Activated T-helper 1 cell treated with anti-CD3 and anti-CD28 coated beads, Interleukin-2, amount 50 U/mL, for 16 hours (primary cell): ENCODE measurements at places on chromosomes 1 and 21.

DNA sequence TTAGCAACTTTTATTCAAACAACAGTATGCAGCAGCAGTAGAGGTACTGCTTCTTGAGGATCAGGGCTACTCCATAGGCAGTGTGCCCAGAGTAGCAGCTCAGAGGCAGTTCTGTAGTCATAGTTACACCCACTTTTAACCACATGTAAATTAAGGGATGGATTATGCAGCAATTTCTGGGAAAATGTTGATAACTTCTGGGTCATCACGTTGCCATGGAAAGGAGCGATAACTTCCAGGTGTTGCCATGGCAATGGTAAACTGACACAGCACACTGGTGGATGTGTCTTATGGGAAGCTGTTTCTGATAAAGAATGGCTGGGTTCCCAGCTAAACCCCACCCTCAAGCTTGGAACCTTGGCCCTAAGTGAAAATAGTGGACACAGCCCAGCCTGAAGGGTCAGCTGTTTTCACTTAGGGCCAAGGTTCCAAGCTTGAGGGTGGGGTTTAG lies 29.0 kb upstream of the PLA2G2A start:
- no peak for DNase-seq

GRCh38 chr1:169538998-169539871 lies 47.0 kb downstream of the F5 start:
- DNase-seq, result no peak

- DNase-seq, result no peak
Measured at GRCh38 chr1:44655609-44656008, 18.7 kb downstream of the TMEM53 start.

- peak; percentile 22 for DNase-seq
Measured at GRCh38 chr1:223712850-223713474, 623 bp downstream of the CAPN2 start.

DNA sequence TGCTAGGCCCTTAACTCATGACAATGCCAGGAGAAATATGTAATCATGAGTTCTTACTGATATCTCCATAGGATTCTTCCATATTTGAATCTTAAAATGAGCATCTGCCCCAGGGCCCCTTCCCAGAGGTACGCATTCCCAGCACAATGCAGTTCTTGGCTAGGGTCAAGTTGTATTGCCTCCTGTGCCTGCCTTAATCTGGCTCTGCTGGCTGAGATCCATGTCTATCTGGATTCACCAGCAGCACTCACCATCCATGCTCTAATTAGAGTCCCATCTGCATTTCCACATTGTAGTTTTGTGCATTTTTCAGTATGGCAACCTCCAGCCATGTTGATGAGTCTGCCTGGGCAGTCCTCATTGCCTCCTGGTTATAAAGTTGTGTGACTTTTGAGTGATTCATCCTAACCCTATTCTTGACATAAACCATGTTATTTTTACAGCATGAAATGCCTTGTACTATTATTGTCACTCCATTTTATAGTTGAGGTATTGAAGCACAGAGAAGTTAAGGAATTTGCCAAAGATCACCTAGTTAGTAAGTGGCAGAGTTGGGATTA lies 55.9 kb downstream of the CAMSAP2 start:
- DNase-seq, result no peak

GRCh38 chr1:228337711-228338520 lies 68.7 kb downstream of the TRIM11 start:
- peak; percentile 2 for DNase-seq

DNA sequence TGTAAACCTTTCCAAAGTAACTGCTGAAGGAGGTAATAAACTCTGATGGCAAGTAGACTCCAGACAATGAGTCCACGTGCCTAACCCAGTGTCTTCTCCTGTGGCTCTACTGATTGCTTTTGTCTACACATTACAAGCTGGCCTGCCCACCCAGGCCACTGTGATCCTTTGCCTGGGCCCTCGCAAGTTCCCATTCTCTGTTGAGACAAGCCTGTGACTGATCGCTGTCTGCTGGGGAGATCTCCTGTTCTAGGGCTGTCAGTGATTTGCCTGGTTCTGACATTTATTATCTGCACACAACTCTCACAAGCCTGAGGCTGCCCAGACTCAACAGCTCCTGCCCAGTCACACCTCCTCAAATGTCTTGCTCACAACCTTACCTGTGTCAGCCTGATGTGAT lies 81.4 kb downstream of the CYYR1 start:
- DNase-seq, result no peak

DNA sequence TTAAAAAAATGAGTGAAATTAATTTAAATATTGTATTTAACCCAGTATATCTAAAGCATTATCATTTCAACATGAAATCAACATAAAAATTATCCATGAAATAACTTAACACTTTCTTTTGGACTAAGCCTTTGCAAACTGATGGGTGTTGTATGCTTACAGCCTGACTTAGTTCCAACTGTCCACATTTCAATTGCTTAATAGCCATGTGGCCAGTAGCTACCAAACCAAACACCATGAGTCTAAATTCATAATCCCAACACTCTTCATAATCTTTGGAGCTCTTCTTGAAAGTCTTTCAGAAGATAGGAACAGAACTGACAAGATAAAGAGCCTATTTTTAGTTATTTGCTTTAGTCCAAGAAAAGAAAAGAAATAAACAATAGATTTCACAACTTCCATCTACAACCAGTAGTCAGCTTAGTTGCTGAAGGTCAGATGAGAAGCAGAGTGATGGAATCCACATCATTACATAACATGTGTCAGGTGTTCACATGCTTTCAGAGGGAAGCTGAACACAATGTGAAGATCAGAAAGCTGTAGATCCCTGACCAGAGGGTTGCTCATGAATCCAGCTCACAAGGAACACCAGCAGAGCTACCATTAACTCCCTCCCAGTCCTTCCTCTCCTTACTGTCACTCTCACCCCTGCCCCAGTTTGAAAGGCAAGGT lies 144.0 kb upstream of the ZNF648 start:
- DNase-seq, result no peak

- no peak for DNase-seq
Measured at GRCh38 chr1:45328680-45329079, 2.0 kb downstream of the HPDL start.

- no peak for DNase-seq
Measured at GRCh38 chr1:4513685-4514084, 140.7 kb upstream of the AJAP1 start.
